Fibroblast of skin of back (primary cell): ENCODE measurements at places on chromosomes 4 and X.

DNA sequence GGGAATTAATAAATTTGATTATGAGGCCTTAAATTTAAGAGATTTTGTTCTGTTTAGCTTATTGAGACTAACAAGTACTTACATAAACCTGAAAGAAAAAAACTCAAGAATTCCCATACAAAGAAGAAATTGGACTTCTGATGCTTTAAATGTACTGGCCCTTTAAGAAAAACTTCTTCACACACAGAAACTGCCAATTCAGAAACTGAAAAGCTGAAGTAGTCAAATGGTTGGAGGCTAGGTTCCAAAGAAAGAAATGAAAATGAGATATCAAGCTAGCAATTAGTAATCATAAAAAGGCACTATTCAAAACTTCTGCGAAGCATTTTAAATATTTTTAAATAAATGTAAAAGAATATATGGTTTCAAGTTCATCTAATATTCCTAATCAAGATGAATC, 151.3 kb downstream of the THOC2 start:
- no peak for DNase-seq

DNA sequence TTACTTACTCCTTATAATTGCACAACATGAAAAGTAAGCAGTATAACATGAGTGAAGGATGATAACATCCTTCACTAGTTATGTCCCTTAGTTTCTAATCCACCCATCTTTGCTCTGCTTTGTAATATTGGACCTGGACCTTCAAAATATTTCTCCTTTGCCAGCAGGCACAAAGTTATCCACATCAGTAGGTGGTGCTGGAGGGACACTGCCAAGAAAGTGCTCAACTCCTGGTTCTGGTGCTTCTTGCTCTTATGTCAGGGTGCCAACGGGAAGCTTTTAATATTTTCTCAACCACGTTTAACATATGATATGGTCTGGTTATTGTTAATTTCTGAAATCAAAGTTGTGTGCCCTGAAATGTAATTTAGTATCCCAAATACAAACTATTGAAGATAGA, 49.1 kb downstream of the TMEM165 start:
- DNase-seq = peak; percentile 60

- DNase-seq = peak; percentile 11
Measured at GRCh38 chr4:91035276-91035675, 908.1 kb downstream of the CCSER1 start.

DNA sequence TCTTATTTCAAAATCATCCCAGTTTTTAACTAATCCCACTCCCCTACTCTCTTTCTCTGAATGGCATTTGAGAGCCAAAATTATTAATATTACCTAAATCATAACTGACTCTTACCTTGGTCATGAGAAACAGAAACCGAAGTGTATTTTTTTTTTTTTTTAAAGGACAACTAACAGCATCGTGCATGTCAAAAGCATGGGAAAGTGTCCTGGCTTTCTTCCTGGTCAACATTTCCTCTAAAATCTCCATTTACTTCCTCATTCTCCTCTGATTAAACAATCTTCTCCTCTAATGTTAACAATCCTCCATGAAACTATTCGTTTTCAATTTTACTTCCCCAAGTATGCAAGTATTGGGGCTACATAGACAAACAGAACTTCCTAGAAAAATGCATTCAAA, 2.1 kb upstream of the STS start:
- no peak for DNase-seq

- no peak for DNase-seq
Measured at GRCh38 chr4:91630054-91630453, 673.7 kb upstream of the GRID2 start.
